ENCODE measurements at places on chromosomes 2 and 18. TPM values are rescaled to one million over a fixed set of nuclear protein-coding genes. Genes with fewer than 3 reads are reported as not detected.

ATOH8 gene
- total RNA-seq, result 129 TPM

NEU2 gene
- total RNA-seq, result not detected

HOXD12 gene
- total RNA-seq, result not detected

TPO gene
- not detected for total RNA-seq

KCNF1 gene
- not detected for total RNA-seq

HTR2B gene
- 1.1 TPM for total RNA-seq

GPR45 gene
- total RNA-seq, result not detected

DYNC2LI1 gene
- total RNA-seq, result 8.7 TPM

ABCB6 gene
- 46.0 TPM for total RNA-seq

POTEJ gene
- not detected for total RNA-seq

NEUROD1 gene
- not detected for total RNA-seq

DQX1 gene
- total RNA-seq, result not detected

SNTG2 gene
- not detected for total RNA-seq

SPTBN1 gene
- total RNA-seq, result 294 TPM

RAX gene
- not detected for total RNA-seq

GPC1 gene
- total RNA-seq, result 270 TPM

MYO5B gene
- not detected for total RNA-seq

TUBB8B gene
- total RNA-seq, result not detected

MAP3K19 gene
- total RNA-seq, result not detected

PIAS2 gene
- 14.4 TPM for total RNA-seq

TLX2 gene
- total RNA-seq, result not detected

GALNT14 gene
- not detected for total RNA-seq

RTP5 gene
- total RNA-seq, result not detected

ASNSD1 gene
- total RNA-seq, result 64.3 TPM

DNAH7 gene
- 1.8 TPM for total RNA-seq

COL3A1 gene
- 10,579 TPM for total RNA-seq

GTF2A1L gene
- 1.3 TPM for total RNA-seq

WDFY1 gene
- 46.8 TPM for total RNA-seq
